ENCODE measurements at places on chromosomes 2 and 18.

GRCh38 chr2:219417374-219417773 is 803 bp upstream of the DES start:
- DNase-seq: no peak

DNA sequence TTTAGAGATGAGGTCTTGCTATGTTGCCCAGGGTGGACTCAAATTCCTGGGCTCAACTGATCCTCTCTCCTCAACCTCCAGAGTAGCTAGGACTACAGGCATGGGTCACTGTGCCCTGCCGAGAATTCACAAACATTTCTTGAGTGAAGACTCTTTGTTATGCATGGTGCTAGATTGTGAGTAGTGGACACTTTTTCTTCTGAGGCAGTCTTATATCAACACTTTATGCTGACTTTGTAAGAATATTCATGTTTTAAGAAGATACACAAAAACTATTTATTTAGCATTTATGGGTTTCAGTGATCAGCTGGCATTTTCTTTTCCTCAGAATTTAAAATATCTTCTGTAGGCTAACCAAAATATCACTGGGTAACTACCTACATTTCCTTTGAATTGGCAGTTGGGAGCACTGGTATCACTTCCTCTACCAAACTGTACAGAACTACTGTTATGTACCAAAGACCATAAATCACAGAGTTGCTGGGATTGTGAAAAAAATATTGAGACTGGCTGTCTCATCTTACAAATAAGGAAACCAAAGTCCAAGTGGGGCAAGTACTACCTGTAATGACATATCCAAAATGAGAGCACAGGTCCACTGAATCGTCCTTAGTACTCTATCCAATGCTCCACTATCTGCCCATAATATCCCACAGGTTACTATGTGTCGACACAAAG is 34.0 kb downstream of the DOCK10 start:
- DNase-seq: no peak

DNA sequence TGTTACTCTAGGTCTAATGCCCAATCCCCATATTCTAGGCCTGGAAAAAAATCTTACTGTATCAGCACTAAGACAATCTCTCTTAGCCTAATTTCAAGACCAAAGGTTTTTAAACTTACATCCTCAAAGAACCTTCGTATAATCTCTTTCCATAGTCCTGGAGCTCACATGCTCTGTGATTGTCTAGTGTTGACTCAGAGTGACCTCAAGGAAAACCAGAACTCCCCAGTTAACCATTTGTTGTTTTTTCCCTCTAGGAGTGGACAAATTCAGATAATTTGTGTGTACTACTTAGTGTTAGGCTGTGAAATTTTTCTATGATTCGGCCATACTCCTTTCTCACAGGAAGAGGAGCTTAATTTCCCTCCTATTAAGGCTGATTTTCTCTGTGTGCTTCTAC is 536.1 kb downstream of the SLC4A3 start:
- no peak for DNase-seq

DNA sequence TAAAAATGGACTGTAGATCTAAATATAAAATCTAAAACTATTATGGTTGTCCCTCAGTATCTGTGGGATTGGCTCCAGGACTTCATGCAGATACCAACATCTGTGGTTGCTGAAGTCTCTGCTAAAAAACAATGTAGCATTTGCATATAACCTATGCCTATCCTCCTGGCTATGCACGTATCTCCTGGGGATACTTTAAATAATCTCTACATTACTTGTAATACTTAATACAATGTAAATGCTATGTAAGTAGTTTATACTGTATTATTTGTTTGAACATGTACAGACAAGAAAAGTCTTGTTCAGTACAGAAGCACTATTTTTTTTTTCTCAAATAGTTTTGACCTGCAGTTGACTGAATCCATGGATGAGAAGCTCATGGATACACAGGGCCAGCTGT is 134.9 kb downstream of the ZAP70 start:
- DNase-seq: no peak

DNA sequence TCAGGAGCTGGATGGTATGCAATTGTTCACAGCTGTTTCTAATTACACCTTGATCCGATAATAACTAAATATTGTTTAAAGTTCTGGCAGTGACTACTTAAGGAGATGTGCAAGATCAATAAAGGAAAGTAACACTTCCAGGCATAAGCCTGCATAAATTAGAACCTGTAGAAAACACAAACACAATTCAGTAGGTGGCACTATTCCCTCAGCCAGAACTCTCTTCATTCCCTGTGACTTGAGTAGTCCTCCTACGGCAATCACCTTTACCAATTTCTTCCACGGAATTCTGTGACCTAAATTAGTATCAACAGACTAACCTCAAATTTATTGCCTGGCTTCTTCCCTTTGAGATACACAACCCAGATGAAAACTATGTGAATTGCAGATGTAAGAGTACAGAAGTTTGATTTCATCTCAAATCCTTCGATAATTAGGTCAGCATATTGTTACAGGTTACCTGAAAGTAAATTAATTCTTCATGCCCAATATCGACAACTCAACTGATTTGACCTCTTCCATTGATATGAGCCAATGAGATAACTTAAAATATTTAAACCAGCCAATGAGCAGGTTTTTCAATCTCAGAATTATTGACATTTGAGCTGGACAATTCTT is 137.8 kb downstream of the PID1 start:
- DNase-seq: no peak

DNA sequence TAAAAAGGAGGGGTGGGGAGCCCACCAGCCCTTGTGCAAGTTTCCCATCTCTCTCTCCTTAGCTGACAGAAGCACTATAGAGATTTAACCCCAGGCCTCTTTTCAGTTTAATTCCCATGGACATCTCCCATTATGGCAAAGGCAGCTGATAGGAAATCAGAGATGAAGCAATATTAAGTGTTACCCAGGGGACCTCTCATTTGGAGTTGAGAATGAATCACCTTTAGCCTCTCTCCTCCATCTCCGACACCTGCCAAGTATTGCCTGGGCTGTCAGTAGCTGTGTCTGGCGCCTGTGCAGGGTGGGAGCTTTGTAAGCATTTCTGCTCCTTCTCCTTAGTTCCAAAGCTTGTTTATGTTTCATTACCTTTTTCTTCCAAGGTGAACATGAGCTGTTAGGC is 109.0 kb downstream of the AQP4 start:
- DNase-seq: no peak

DNA sequence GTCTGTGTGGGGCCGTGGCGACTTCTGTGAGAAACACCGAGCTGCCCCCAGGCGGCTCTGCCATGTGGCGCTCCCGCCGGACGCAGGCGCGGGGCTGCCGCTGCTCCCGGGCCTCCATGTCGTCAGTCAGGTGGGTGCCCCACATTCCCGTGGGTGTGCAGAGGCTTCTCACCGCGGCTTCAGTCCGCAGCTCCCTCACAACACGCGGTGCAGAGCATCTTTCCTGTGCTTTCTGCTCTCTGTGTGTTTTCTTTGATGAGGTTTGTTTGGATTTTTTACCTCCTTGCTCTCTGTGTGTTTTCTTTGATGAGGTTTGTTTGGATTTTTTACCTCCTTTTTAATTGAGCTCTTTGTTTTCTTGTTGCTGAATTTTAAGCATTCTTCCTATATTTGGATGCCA is 13.0 kb downstream of the AQP12A start:
- DNase-seq: no peak

DNA sequence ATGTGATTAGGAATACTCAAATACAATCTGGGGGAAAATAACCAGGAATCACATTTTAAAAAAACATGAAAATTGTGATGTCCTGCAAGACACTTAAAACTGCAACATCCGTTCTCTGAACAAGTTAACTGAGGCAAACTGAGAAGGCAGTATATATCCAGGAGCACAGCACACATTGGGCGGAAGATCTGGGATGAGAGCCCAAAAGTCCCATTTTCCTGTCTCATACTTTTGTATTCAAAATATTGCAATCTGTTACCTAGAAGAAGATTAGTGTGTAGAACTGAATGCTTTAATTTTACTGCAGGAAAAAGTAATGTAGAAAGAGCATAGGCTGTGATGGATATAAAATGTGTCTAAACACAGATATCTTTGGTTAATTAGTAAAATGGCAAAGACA is 276.8 kb upstream of the FANCL start:
- no peak for DNase-seq

DNA sequence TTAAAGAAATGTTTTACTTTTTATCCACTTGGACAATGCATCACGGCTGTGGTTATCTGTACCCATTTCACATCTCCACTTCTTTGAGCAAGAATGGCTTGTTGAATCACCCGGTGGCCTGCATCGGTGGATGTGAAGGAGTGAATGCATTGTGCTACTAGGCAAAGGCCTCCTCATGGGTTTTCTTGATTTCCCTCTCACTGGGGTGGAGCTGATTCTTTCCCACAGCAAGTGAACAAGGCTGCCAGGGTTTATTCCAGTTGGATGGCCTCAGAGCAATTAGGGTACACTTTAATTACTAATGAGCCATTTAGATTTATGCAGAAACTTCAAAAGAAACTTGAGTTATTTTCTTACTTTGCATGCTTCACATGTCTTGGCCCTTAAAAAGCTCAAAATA is 387.1 kb downstream of the RND3 start:
- no peak for DNase-seq

DNA sequence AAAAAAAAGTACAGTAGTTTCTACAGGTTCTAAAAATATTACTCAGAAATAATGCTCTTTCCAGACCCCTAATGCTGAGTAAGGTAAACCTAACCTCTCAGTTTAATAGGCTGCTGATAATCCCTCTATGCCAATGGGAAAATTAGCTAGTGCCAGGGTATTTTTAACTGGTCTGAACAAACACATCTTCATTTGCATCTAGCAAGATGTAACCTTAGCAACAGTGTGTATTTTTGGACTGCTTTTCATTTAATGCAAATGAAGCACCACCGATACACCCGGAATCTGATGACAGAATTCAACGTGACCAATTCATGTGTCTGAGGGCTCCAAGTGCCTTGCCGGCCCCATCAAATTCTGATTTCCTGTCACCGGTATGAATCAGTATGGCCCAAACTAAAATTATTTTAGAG is 47.4 kb upstream of the CYRIA start:
- no peak for DNase-seq

- no peak for DNase-seq
Observed at GRCh38 chr2:219570194-219570923, 980 bp downstream of the OBSL1 start.

- DNase-seq: no peak
Observed at GRCh38 chr2:180571559-180571958, 408.8 kb upstream of the UBE2E3 start.

DNA sequence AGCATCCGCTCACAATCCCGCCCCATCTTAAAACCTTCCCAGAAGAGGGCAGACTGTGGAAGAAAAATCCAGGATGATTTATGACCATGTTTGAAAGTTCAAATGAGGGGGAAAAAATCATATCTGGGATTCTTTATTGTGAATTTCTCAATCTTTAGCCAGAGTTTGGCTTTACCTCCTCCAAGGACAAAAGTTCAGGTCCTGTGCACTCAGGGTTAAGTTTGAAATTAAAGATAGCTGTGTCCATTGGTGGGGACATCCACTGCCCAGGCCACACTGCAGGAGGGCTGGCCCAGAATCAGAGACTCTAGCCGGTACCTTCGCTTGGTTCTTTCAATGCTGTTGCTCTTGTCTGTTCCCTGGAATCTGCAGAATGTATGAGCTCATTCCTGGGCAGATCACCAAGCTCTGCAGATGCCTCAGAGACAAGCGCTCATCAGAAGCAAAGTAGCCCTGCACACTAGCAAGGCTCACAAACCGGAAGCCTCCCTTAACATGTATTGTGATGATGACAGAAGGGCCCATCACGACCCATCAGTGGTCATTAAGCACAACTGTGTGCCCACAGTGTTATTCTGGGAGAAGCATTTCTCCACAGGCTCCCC is 375.3 kb upstream of the KLHL29 start:
- DNase-seq: no peak

GRCh38 chr2:214543386-214543955 is 132.6 kb downstream of the VWC2L start:
- peak; percentile 17 for DNase-seq

DNA sequence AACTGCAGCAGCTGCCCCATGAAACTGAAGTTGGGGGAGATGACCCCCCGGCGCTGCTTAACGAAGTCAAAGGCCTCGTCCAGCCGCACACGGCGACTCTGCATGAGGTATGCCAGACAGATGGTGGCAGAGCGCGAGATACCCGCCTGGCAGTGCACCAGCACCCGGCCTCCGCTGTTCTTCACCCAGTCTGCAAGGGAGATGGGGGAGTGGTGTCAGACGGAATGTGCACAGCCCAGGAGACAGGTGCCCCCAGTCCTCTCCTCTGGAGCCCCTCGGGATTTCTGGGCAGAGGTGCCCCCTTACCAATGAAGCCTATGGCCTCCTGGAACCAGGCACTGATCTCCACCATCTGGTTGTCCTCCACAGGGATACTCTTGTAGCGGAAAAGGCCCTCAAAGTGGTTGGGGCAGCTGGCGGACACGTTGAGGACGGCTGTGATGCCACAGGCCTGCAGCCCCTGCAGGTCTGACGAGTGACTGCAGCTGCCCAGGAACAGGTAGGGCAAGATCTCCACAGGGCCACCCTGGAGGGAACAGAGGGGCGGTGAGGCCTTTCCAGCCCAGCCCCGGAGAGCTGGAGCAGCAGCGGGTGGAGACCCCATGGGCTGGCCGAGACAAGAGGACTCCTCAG is 1.3 kb downstream of the DUSP2 start:
- DNase-seq: no peak

- DNase-seq: no peak
Observed at GRCh38 chr2:179581605-179582004, 279.8 kb downstream of the ZNF385B start.

GRCh38 chr2:69623236-69623635 is 20.3 kb downstream of the AAK1 start:
- DNase-seq: no peak

GRCh38 chr2:88621432-88621831 is 5.8 kb downstream of the EIF2AK3 start:
- no peak for DNase-seq

DNA sequence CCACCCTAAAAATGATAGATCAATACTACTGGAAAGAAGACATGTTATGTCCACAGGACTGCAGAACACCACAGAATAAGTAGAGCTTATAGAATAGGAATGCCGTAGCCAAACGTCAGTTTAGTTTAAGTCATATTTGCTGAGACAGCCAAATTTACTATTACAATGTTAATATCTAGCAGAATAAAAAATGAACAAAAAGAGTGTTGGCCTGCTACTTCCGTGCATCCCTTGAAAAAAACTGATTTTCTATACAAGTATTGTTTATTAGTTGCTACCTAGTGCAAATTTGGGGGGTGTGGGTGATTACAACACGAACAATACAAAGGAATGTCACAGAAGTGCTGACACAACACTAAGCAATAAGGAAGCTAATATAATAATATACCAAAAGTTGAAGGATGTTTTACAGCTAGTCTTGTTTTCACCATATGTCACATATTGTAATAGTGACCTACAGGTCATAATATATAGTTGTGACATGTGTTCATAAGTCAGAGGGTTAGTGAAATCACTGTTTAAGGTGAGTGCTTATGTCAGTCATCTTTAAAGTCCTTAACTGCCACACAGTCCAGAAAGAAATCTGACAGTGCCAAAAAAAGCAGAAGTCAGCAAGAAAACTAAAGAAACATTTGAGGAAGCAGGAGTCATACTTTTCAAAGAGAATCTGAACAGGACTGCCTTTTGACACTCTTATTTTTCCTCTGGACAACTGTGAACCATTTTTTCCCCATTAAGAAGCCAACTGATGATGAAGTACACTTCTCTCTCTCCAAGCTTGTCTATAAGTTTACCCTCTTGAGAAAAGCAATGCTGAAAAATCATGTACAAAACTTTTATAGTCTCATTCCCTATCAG is 376.4 kb downstream of the ZEB2 start:
- no peak for DNase-seq

All from H54 (cell line).